ENCODE measurements at places on chromosomes 5 and 9. TPM values are rescaled to one million over a fixed set of nuclear protein-coding genes. Genes with fewer than 3 reads are reported as not detected.

Gene EPB41L4A
- total RNA-seq, result 13.8 TPM

GRCh38 chr9:16215353-16215680, 655.2 kb downstream of the BNC2 start:
- no peak for DNase-seq
- no peak overlapping the region for H3K4me3 ChIP-seq
- H3K4me1 ChIP-seq, result peaks cover 15% of the 10 kb centered on the region
- no peaks in the 10 kb centered on the region for H3K36me3 ChIP-seq
- H3K27ac ChIP-seq, result no peak overlapping the region

Gene ADAMTSL1
- total RNA-seq, result 3.4 TPM

DNA sequence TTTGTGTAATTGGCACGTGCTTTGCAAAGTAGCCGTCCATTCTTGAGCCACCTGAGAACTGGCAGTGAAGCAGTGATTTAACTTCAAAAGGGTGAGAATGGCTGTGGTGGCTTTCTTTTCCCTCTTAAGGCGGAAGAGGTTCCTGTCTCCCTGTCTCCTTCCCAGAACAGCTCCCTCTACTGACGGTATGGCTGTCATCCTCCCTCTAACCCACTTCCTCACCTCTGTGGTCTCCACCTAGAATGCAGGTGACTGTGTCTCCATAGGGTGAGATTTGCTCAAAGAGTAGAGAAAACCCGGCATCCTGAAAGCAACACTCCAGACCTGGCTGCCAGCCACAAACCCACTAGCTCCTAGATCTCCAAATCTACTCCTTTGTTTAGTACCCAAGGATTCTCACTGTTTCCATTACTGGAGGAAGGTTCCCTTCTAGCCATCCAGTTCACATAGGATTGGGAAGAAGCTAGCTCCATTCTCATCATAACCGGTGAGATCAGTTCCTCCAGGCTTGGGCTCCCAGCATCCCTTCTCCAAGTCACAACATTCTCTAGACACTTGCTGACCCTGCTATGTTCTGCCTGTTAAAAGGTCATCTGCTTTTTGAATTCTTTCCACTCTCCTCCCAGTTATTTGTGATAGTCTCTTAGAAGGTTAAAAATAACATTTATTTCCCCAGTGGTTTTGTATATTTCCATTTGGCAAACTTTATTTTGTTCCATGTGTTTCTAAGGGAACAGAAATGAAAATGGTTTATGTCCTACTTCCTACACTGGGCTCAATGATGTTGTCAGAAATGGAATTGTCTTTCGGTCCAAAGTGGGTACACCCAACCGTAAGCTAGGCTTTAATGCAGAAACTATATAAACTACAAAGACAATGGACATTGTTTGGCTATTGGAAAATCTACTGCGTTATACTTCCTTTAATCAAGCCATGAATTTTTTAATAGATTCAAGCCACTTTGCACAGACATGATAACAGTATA, 269.4 kb downstream of the CWC27 start:
- H3K36me3 ChIP-seq, result no peaks in the 10 kb centered on the region
- H3K27me3 ChIP-seq, result no peaks in the 10 kb centered on the region
- H3K27ac ChIP-seq, result peak overlapping the region; percentile 89
- H3K4me1 ChIP-seq, result peaks cover 44% of the 10 kb centered on the region
- peak; percentile 66 for DNase-seq

- H3K36me3 ChIP-seq, result no peaks in the 10 kb centered on the region
- peak within 1 kb of the TSS; percentile 65 for H3K4me3 ChIP-seq
- DNase-seq, result no peak
- no peaks in the 10 kb centered on the region for H3K4me1 ChIP-seq
- H3K27me3 ChIP-seq, result no peaks in the 10 kb centered on the region
- H3K27ac ChIP-seq, result peak within 1 kb of the TSS; percentile 96
Observed at GRCh38 chr5:163460562-163461171, at the start of gene HMMR. HMMR (plus strand) TSS chr5:163460632; CDS start chr5:163460693, 61 bp downstream.

Gene PCDHB2
- 2.2 TPM for total RNA-seq

DNA sequence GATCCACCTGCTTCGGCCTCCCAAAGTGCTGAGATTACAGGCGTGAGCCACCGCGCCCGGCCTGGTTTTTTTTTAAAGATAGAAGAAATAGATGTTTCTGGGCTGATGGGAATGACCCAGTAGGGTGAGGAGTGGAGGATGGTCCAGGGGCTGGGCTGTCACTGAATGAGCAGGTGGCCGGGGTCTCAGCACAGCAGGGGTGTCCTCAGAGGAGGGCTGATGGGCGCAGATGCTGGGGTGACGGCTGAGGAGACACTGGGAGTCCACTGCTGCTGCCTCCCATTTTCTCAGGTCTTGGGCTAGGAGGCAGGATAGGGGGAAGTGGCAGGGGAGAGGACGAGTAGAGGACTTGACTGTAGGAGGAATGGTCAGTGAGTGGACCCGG, 2.3 kb upstream of the TOR4A start:
- no peaks in the 10 kb centered on the region for H3K4me1 ChIP-seq
- no peak overlapping the region for H3K27ac ChIP-seq
- peaks cover 21% of the 10 kb centered on the region for H3K36me3 ChIP-seq
- DNase-seq, result no peak
- no peaks in the 10 kb centered on the region for H3K27me3 ChIP-seq

Gene TERT
- not detected for total RNA-seq

Gene SCGB3A1
- not detected for total RNA-seq

GRCh38 chr5:68272289-68272688, 56.7 kb downstream of the PIK3R1 start:
- H3K36me3 ChIP-seq, result peaks cover 32% of the 10 kb centered on the region
- H3K27me3 ChIP-seq, result no peaks in the 10 kb centered on the region
- no peak overlapping the region for H3K4me3 ChIP-seq
- no peak for DNase-seq
- no peaks in the 10 kb centered on the region for H3K4me1 ChIP-seq

Gene SHC3
- total RNA-seq, result 1.7 TPM

DNA sequence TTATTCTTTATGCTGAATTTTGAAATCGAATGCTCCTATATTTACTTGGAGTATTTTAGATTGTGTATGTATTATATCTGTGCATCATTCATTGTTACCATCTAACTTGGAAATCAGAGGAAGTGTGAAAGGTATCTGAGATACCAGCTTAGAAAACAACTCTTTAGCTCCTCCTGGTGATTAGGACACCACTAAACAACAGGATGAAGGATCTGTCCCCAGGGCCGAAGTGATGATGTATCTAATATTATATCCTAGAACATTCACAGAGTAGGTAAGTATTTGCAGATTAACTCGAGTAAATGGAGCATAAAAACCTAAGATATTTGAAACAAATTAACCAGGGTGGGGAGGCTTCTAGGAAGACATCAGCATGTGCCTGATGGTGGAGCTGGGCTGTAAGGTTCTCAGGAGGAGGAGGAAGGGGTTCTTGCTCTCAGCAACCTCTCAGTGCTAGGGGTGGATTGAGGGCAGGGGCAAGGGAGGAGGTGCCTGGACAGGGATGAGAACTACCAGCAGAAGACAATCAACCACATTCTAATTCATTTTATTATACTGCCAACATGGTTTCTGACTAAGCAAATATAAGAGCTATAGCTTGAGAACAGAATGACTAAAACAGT, 2.6 kb upstream of the NFIL3 start:
- H3K4me3 ChIP-seq, result no peak overlapping the region
- H3K27ac ChIP-seq, result no peak overlapping the region
- H3K4me1 ChIP-seq, result peaks cover 26% of the 10 kb centered on the region
- H3K27me3 ChIP-seq, result no peaks in the 10 kb centered on the region
- DNase-seq, result no peak

Gene PCDHGB6
- total RNA-seq, result 7.1 TPM

- no peaks in the 10 kb centered on the region for H3K27me3 ChIP-seq
- H3K36me3 ChIP-seq, result no peaks in the 10 kb centered on the region
- H3K27ac ChIP-seq, result peak overlapping the region; percentile 76
Observed at GRCh38 chr5:149161026-149161687, 19.9 kb downstream of the ABLIM3 start.
